ENCODE measurements at places on chromosomes 4 and X. TPM values are rescaled to one million over a fixed set of nuclear protein-coding genes. Genes with fewer than 3 reads are reported as not detected.

GRCh38 chr4:22070256-22070655 lies 121.7 kb upstream of the KCNIP4 start:
- H3K27me3 ChIP-seq = no peaks in the 10 kb centered on the region
- H3K4me1 ChIP-seq = no peaks in the 10 kb centered on the region
- H3K36me3 ChIP-seq = no peaks in the 10 kb centered on the region
- no peak overlapping the region for H3K27ac ChIP-seq
- no peak for DNase-seq
- H3K4me3 ChIP-seq = no peak overlapping the region

Gene CCDC110
- 2.1 TPM for total RNA-seq

Gene SPP1
- 249 TPM for total RNA-seq

Gene RNF175
- total RNA-seq = not detected

Gene CFP
- total RNA-seq = 0.53 TPM

DNA sequence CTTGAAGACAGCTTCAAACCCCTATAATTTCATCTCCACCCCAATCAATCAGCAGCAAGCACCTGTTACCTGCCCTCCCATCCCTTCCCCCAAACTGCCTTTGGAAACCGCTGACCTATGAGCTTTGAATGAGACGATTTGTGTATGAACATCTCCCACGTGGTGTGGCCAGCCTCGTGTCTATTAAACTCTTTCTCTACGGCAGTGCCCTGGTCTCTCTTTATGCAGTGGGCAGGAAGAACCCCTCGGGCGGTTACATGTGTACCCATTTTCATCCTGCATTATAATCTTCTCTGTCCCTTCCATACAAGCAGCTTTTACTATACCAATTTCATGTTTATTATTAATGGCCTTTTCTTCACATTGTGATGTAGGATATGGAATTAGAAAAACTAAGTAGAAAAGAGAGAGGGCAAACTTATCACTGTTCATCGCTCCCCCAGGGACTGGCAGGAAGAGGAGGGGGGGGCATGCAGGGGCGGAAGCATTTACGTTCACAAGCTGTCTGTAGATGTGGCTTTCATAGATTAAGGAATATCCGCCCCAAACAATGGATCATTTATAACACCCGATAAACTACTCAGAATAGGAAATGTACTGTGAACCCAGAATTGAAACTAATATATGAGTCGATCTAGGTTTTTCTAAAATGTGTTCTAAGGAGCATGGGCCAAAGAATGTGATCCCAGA lies 95.5 kb upstream of the ZNF518B start:
- no peaks in the 10 kb centered on the region for H3K4me1 ChIP-seq
- DNase-seq = no peak
- no peak overlapping the region for H3K27ac ChIP-seq
- no peak overlapping the region for H3K4me3 ChIP-seq
- no peaks in the 10 kb centered on the region for H3K36me3 ChIP-seq

Gene CDKL5
- 4.2 TPM for total RNA-seq

DNA sequence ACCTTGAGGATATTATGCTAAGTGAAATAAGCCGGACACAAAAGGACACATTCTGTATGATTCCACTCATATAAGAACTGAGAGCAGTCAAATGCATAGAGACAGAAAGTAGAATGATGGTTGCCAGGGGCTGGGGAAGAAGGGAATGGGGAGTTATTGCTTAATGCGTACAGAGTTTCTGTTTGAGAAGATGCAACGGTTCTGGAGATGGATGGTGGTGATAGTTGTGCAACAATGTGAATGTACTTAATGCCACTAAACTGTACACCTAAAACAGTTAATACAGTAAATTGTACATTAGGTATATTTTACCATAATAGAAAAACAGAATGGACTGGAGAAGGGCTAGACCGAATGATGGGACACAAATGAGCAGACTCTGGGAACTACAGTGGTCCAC lies 15.8 kb downstream of the MAOB start:
- H3K27ac ChIP-seq = no peak overlapping the region
- H3K36me3 ChIP-seq = no peaks in the 10 kb centered on the region
- H3K4me3 ChIP-seq = no peak overlapping the region
- H3K27me3 ChIP-seq = no peaks in the 10 kb centered on the region

Gene SPIN4
- 14.1 TPM for total RNA-seq

GRCh38 chrX:133796282-133796681 lies 189.1 kb downstream of the GPC3 start:
- no peaks in the 10 kb centered on the region for H3K4me1 ChIP-seq
- no peaks in the 10 kb centered on the region for H3K36me3 ChIP-seq
- DNase-seq = no peak
- no peaks in the 10 kb centered on the region for H3K27me3 ChIP-seq
- no peak overlapping the region for H3K4me3 ChIP-seq

DNA sequence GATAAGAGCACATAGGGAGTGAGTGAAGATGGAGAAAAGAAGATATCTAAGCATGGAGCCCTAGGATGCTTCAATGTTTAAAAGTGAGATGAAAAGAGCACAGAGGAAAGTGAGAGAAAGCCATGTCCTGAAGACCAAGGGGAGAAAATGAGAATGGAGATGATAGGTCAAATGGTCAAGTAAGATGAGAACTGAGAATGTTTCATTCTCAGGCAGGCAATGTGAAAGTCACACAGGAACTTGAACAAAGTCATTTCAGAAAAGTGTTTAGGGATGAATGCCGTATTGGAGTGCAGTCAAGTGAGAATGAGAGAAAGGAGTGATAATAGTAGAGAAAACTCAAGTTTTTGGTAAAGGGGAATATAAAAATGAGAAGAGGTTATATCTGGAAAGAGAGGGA lies 148.7 kb upstream of the PTCHD1 start:
- no peak overlapping the region for H3K27ac ChIP-seq
- H3K36me3 ChIP-seq = no peaks in the 10 kb centered on the region
- H3K27me3 ChIP-seq = no peaks in the 10 kb centered on the region
- H3K4me3 ChIP-seq = no peak overlapping the region
- no peaks in the 10 kb centered on the region for H3K4me1 ChIP-seq

GRCh38 chr4:58453956-58454355 lies 1343.8 kb upstream of the IGFBP7 start:
- H3K4me1 ChIP-seq = no peaks in the 10 kb centered on the region
- H3K36me3 ChIP-seq = no peaks in the 10 kb centered on the region
- no peak for DNase-seq
- no peak overlapping the region for H3K27ac ChIP-seq
- no peak overlapping the region for H3K4me3 ChIP-seq

Gene NUDT11
- total RNA-seq = not detected

- no peak overlapping the region for H3K4me3 ChIP-seq
- no peak overlapping the region for H3K27ac ChIP-seq
- no peak for DNase-seq
- H3K27me3 ChIP-seq = no peaks in the 10 kb centered on the region
- no peaks in the 10 kb centered on the region for H3K36me3 ChIP-seq
Observed at GRCh38 chrX:52353838-52354237, 15.0 kb upstream of the XAGE2 start.

Gene RAI2
- not detected for total RNA-seq

GRCh38 chr4:26080870-26081628 lies 167.0 kb downstream of the SMIM20 start:
- no peak overlapping the region for H3K4me3 ChIP-seq
- H3K27ac ChIP-seq = no peak overlapping the region
- H3K27me3 ChIP-seq = no peaks in the 10 kb centered on the region
- no peak for DNase-seq
- peaks cover 26% of the 10 kb centered on the region for H3K4me1 ChIP-seq

- H3K4me3 ChIP-seq = no peak overlapping the region
- no peaks in the 10 kb centered on the region for H3K27me3 ChIP-seq
- H3K36me3 ChIP-seq = no peaks in the 10 kb centered on the region
- no peaks in the 10 kb centered on the region for H3K4me1 ChIP-seq
Observed at GRCh38 chr4:153809307-153809706, 20.4 kb upstream of the SFRP2 start.

DNA sequence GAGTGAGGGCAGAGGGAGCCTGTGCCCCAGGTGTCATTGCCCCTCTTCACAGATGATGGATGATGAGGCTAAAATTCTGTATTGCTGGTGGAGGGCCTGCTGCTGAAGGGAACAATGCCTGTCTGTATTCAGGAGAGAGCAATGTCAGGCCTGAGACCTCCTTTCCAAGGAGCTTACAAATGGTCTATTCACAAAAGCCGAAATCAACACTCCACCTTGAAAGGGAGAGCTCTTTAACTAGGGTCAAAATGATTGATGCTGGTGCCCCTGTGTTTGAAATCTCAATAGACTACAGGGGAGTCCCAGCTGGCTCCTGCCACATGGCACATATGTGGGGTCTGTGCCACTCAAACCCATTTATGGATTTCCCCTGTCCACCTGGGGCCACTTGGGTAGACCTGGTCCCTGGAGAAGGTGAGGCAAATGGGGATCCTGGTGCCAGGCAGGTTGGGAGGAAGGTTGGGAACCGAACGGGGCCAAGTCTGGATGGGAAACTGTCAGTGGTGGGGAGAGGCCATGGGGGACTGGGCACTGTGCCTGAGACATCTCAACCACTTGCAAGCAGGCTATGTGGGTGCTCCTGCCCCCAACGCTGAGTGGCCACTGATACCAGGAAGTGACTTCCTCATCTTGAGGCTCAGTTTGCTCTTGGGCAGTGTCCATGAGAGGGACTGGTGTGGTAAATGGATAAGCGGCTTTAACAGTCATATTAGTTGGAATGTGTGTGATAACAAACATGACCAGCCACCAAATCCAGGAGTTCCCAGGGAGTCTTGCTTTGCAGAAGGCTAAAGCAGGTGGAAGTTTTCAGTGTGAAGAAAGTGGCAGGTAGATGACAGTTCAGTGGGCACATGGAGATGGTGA lies 223.8 kb upstream of the PSAPL1 start:
- H3K36me3 ChIP-seq = no peaks in the 10 kb centered on the region
- DNase-seq = peak; percentile 39
- no peaks in the 10 kb centered on the region for H3K4me1 ChIP-seq
- H3K27me3 ChIP-seq = no peaks in the 10 kb centered on the region

Gene GLOD5
- total RNA-seq = not detected

Gene JAKMIP1
- total RNA-seq = not detected

Gene BRS3
- not detected for total RNA-seq

DNA sequence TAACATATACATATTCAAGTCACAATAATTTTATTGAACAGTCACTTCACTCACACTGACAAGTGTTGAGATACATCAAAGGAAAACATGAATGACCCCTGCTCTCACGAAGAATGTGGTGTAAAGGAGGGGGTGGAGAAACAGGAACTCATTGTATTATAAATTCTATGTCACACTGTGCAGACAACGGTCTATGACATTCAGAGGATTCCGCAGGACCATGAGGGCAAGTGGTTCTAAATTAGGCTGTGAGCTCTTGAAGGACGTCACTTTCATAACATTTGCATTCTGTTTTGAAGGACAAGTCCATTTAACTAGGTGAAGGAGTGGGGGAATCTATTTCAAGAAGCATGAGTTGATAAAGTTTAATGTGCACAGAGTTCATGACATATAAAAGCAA lies 415.2 kb upstream of the HS3ST1 start:
- no peaks in the 10 kb centered on the region for H3K27me3 ChIP-seq
- no peak overlapping the region for H3K4me3 ChIP-seq
- no peak overlapping the region for H3K27ac ChIP-seq
- no peaks in the 10 kb centered on the region for H3K4me1 ChIP-seq
- H3K36me3 ChIP-seq = no peaks in the 10 kb centered on the region
- no peak for DNase-seq

DNA sequence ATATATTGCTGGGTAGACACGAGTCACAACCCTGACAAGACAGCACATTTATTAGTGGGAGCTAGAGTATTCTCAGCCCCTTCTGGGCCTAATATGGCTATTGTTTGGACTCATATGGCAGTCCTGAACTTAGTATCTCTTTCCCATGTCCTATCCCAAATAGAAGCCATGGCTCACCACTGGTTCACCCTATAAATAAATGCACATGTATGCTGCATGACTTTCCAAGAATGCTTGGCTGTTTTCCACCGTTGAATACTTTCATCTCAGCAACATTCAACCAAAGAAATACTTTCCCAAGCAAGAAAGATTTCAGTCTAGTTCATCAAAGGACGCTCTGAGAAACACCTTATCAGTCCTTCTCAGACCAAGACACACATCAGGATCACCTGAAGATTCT lies 36.7 kb downstream of the SMPX start:
- H3K36me3 ChIP-seq = no peaks in the 10 kb centered on the region
- no peaks in the 10 kb centered on the region for H3K4me1 ChIP-seq
- no peak overlapping the region for H3K27ac ChIP-seq
- DNase-seq = no peak
- no peaks in the 10 kb centered on the region for H3K27me3 ChIP-seq
